Suprapubic skin (tissue), 4 donors: ENCODE measurements at places on chromosomes 1 and 21. TPM values are rescaled to one million over a fixed set of nuclear protein-coding genes. Genes with fewer than 3 reads are reported as not detected.
A peak's percentile ranks its signal among the peaks of the same experiment; 100 is the strongest.

PDZK1IP1 gene
- total RNA-seq = 36.8 TPM

CASQ1 gene
- total RNA-seq = not detected

KCTD3 gene
- total RNA-seq = 25.6 TPM

MNDA gene
- 4.2 TPM for total RNA-seq

AGBL4 gene
- 0.19 TPM for total RNA-seq

TPTE gene
- total RNA-seq = not detected

CALML6 gene
- 3.3 TPM for total RNA-seq

DENND2C gene
- total RNA-seq = 57.0 TPM

ESPN gene
- total RNA-seq = 47.9 TPM

RGS1 gene
- total RNA-seq = 18.0 TPM

KRTAP6-1 gene
- total RNA-seq = not detected

ZBTB18 gene
- total RNA-seq = 13.4 TPM

GRCh38 chr1:78437941-78438340 is 52.8 kb upstream of the PTGFR start:
- H3K27ac ChIP-seq = no peak overlapping the region
- DNase-seq = no peak
- no peaks in the 10 kb centered on the region for H3K36me3 ChIP-seq
- no peaks in the 10 kb centered on the region for H3K27me3 ChIP-seq
- H3K4me1 ChIP-seq = no peaks in the 10 kb centered on the region
- no peak overlapping the region for H3K4me3 ChIP-seq

GRCh38 chr1:41241749-41242341 is at the start of gene SCMH1:
Gene SCMH1, minus strand, starts transcription at chr1:41242306. Its CDS starts 56,173 bp downstream, at chr1:41186133.
- no peaks in the 10 kb centered on the region for H3K27me3 ChIP-seq
- peak within 1 kb of the TSS; percentile 92 for H3K27ac ChIP-seq
- DNase-seq = no peak
- peak within 1 kb of the TSS; percentile 76 for H3K4me3 ChIP-seq
- H3K36me3 ChIP-seq = no peaks in the 10 kb centered on the region

GRCh38 chr1:33273961-33274371 is 17.7 kb downstream of the ZNF362 start:
- H3K27ac ChIP-seq = no peak overlapping the region
- peaks cover 21% of the 10 kb centered on the region for H3K4me1 ChIP-seq
- DNase-seq = peak; percentile 72
- H3K27me3 ChIP-seq = no peaks in the 10 kb centered on the region
- H3K36me3 ChIP-seq = peaks cover 39% of the 10 kb centered on the region

- no peak overlapping the region for H3K27ac ChIP-seq
- DNase-seq = no peak
- H3K4me3 ChIP-seq = no peak overlapping the region
- peaks cover 18% of the 10 kb centered on the region for H3K27me3 ChIP-seq
Measured at GRCh38 chr1:22976461-22977243, 4.0 kb upstream of the LACTBL1 start.

- no peak overlapping the region for H3K27ac ChIP-seq
- no peaks in the 10 kb centered on the region for H3K36me3 ChIP-seq
- H3K4me3 ChIP-seq = no peak overlapping the region
- DNase-seq = no peak
- no peaks in the 10 kb centered on the region for H3K27me3 ChIP-seq
- peaks cover 15% of the 10 kb centered on the region for H3K4me1 ChIP-seq
Measured at GRCh38 chr1:212255705-212256307, 29.4 kb upstream of the PPP2R5A start.

- no peak overlapping the region for H3K4me3 ChIP-seq
- DNase-seq = no peak
- no peak overlapping the region for H3K27ac ChIP-seq
- H3K36me3 ChIP-seq = peaks cover 48% of the 10 kb centered on the region
- H3K4me1 ChIP-seq = no peaks in the 10 kb centered on the region
Measured at GRCh38 chr1:212346601-212347000, 61.4 kb downstream of the PPP2R5A start.

GRCh38 chr1:107865627-107866026 is 99.4 kb downstream of the VAV3 start:
- no peak for DNase-seq
- H3K36me3 ChIP-seq = no peaks in the 10 kb centered on the region
- no peak overlapping the region for H3K27ac ChIP-seq
- H3K4me1 ChIP-seq = no peaks in the 10 kb centered on the region
- H3K27me3 ChIP-seq = no peaks in the 10 kb centered on the region

- peaks cover 7% of the 10 kb centered on the region for H3K36me3 ChIP-seq
- no peak for DNase-seq
- no peak overlapping the region for H3K4me3 ChIP-seq
Measured at GRCh38 chr1:180923021-180923841, 10.5 kb downstream of the KIAA1614 start.

DNA sequence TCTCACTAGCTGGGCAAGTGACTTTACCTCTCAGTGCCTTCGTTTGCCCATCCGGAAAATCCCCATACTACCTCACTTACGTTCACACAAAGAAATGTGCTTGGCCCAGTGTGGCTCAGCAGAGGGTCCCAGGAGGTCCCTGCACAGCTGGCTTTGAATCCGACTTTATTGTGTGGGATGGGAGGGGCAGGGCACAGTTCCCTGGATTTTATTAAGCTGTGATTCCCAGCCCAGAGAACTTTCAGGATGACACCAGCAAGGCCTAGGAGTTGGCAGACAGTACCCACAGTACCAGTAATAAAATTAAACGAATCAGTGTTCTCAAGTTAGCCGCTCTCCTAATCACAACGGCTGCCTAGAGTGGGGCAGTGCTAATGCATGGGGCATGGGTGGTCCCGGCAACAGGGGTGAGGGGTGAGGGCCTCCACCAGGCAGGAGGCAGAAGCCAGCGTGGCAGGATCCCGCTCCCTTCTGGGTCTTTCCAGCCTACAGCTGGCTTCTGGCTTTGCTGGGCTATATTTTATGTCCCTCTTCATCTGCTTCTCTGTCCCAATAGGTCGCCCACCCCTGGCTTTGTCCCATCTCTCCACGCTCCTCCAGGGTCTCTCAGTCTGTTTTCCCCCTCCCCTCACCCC is 74.9 kb downstream of the VWA5B1 start:
- peaks cover 17% of the 10 kb centered on the region for H3K4me1 ChIP-seq
- H3K4me3 ChIP-seq = peak overlapping the region; percentile 44
- H3K36me3 ChIP-seq = no peaks in the 10 kb centered on the region
- no peak overlapping the region for H3K27ac ChIP-seq

DNA sequence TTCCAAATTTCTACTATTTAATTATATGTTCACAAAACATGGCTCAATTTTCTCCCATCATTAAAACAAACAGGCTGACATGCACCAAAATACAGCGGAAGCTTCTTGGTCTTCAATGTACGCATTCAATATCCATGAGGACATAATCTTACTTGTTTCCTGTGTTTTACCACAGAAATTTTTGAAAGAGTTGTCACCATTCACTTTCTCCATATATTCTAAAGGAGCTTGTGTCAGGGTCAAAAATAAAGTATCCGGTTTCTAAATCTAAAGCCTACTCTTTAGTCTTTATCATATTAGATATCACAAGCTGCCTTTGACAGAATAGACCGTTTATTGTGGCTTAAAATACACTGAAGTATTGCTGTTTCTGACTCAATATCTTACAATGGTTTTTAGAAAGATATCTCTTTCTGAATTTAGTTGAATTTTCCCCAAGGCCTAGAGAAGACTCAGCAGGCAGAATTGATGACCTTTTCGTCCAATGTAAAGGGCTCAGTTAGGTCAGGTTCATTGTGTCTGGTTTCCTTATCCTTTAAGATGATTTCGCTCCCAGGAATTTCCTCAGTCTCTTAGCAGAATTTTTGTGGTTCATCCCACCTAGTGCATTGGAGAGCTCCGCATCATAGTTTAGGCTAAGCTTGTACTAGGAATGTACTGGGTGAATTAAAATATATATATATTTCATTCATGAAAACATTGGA is 717.2 kb downstream of the NCAM2 start:
- no peak overlapping the region for H3K27ac ChIP-seq
- no peaks in the 10 kb centered on the region for H3K27me3 ChIP-seq
- no peaks in the 10 kb centered on the region for H3K36me3 ChIP-seq
- H3K4me1 ChIP-seq = no peaks in the 10 kb centered on the region
- no peak overlapping the region for H3K4me3 ChIP-seq
- no peak for DNase-seq

DNA sequence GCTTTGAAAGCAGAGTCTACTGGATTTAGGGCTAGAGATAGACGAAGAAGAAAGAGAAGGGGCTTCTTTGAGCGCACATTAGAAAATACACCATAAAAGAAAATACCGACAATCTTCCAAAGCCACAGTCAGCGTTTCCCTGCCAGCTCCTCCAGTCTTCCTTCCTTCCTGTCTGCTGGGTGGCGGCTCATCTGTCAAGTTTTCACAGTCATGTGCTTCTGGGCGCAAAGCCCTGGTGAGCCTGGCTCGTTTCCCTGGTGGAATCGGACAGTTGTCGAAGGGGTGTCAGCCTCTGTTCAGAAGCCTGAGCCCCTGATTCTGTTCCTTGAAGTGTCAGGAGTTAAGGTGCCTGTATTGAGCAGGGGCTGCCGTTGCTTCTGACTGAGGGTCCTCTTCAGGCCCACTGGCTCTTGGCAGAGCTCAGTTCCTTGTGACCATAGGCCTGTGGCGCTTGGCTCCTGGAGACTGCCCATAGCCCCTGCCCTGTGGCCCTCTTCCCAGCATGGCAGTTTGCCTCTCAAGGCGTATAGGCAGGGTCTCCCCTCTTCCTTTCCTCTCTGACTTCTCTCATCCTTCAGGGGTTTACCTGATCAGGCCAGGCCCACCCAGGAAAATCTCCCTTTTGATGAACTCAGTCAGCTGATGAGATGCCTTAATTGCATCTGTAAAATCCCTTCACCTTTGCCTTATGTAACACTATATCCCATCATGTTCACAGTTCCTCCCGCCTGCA is 58.6 kb downstream of the ADARB1 start:
- peaks cover 75% of the 10 kb centered on the region for H3K4me1 ChIP-seq
- no peak for DNase-seq
- H3K36me3 ChIP-seq = no peaks in the 10 kb centered on the region
- no peaks in the 10 kb centered on the region for H3K27me3 ChIP-seq
- no peak overlapping the region for H3K4me3 ChIP-seq
- no peak overlapping the region for H3K27ac ChIP-seq

DNA sequence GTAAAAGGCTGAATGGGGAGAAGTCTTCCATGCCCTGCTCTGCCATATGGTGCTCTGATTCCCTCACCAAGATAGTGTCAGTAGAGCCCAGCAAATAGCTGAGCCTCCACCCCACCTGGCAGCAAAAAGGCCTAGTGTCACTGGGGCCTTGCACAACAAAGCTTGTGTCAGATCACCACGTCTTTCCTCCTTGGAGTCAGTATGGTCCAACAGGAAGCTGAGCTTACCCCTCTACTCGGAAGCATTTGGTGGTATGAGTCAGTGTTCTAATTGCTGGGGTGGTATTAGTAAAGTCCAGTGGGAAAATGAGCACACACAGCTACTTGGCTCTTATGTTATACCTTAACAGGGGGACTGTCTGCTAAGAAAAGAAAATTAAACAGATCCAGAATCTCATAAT is 18.7 kb upstream of the RRP15 start:
- no peak for DNase-seq
- H3K4me3 ChIP-seq = no peak overlapping the region
- no peaks in the 10 kb centered on the region for H3K4me1 ChIP-seq
- no peak overlapping the region for H3K27ac ChIP-seq
- H3K27me3 ChIP-seq = peaks cover 8% of the 10 kb centered on the region

DNA sequence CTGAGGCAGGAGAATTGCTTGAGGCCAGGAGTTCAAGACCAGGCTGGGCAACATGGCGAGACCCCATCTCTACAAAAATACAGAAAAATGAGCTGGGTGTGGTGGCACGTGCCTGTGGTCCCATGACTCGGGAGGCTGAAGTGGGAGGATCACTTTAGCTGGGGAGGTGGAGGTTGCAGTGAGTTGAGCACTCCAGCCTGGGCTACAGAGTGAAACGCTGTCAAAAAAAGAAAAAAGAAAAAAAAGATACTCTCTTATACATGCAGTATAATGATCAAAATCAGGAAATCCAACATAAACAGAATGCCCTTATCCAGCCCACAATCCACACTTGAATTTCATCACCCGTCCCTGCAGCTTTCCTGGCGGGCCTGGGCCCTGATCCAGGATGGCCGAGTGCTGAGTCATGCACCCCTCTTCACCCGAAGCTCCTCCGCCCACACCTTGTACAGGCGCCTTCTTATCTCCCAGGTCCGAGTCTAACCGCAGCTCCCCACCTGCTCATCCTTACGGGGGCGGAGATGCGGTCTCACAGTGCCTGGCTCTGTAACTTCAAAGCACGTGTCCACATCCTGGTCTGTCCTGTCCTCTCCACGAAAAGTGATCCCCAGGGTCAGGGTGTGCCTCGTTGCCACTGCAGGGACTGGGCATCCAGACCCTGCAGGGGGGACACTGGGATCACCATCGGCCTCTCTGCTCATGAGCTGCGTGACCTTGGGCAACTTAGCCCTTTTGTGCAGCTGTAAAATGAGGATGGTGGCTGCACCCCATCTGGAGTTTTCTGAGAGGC is 120.2 kb upstream of the SLC45A1 start:
- no peak for DNase-seq
- no peaks in the 10 kb centered on the region for H3K27me3 ChIP-seq
- H3K27ac ChIP-seq = no peak overlapping the region
- peaks cover 15% of the 10 kb centered on the region for H3K4me1 ChIP-seq
- H3K4me3 ChIP-seq = no peak overlapping the region

DNA sequence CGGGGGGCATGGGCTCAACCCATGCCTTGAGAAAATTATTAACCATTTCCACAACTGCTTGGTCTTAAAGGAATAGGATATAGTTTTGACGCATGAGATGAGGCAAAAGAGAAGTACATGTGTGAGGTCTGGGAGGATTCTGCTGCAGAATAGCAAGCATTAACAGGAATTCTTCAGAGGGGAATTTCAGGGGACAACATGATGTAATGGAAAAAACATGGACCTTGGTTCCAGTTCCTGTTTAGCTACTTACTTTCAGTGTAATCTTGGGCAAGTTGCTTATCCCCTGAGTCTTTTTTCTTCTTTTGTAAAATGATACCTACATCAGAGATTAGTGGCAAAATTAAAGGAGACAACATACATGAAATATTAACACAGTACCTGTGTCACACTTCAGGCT is 85.6 kb downstream of the PRRX1 start:
- no peak overlapping the region for H3K4me3 ChIP-seq
- H3K36me3 ChIP-seq = no peaks in the 10 kb centered on the region
- DNase-seq = no peak

- H3K4me1 ChIP-seq = peaks cover 53% of the 10 kb centered on the region
- H3K4me3 ChIP-seq = peak overlapping the region; percentile 33
- peaks cover 5% of the 10 kb centered on the region for H3K27me3 ChIP-seq
- peak overlapping the region; percentile 67 for H3K27ac ChIP-seq
- no peak for DNase-seq
- no peaks in the 10 kb centered on the region for H3K36me3 ChIP-seq
Measured at GRCh38 chr1:26351590-26352337, 2.2 kb downstream of the CRYBG2 start.

DNA sequence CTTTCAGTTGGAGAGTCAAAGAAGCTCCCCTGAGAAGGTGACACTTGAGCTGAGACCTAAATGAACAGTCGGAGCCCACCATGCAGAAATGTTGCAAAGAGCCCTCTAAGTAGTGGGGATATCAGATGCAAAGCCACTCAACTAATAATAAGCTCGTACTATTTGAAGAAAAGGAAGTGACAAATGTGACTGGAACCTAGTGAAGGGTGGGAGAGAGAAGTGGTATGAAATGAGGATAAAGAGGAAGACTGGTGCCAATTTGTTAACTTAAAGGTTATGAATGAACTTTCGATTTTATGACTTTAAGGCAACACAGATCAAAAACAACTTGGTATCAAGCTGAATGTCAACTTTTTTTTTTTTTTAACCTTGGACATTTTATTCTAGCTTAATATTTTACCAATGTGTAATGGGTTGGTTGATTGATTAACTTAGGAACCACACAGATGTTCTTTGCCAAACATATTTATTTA is 14.7 kb downstream of the LYPLAL1 start:
- H3K27me3 ChIP-seq = no peaks in the 10 kb centered on the region
- no peak overlapping the region for H3K27ac ChIP-seq
- H3K36me3 ChIP-seq = peaks cover 7% of the 10 kb centered on the region
- DNase-seq = no peak
- peaks cover 25% of the 10 kb centered on the region for H3K4me1 ChIP-seq
- no peak overlapping the region for H3K4me3 ChIP-seq
